ENCODE measurements at places on chromosomes 11 and 22. TPM values are rescaled to one million over a fixed set of nuclear protein-coding genes. Genes with fewer than 3 reads are reported as not detected.

- DNase-seq = no peak
Observed at GRCh38 chr22:23270212-23270733, 90.0 kb downstream of the BCR start.

GRCh38 chr11:119918347-119918746 is 189.3 kb upstream of the NECTIN1 start:
- no peak for DNase-seq

DNA sequence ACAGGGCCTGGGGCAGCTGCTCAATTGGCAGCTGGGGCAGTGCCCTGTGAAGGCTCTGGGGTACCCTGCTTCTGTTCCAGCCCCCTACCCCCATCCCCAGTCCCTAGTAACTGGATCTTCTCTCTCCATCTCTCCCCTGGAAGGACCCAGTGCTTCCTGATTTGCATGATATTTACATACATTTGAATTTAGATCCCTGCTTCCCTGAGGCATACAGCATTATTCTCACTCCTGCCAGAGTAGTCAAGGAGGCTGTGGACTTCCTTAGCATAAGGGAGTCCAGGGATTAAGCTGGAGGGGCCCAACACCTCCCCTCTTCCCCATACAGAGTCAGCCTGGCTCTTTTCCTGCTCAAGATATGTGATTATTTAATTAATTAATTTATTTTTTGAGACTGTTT is 24.7 kb downstream of the TEF start:
- no peak for DNase-seq

GRCh38 chr11:17812091-17812864 is 77.7 kb downstream of the KCNC1 start:
- no peak for DNase-seq

DNA sequence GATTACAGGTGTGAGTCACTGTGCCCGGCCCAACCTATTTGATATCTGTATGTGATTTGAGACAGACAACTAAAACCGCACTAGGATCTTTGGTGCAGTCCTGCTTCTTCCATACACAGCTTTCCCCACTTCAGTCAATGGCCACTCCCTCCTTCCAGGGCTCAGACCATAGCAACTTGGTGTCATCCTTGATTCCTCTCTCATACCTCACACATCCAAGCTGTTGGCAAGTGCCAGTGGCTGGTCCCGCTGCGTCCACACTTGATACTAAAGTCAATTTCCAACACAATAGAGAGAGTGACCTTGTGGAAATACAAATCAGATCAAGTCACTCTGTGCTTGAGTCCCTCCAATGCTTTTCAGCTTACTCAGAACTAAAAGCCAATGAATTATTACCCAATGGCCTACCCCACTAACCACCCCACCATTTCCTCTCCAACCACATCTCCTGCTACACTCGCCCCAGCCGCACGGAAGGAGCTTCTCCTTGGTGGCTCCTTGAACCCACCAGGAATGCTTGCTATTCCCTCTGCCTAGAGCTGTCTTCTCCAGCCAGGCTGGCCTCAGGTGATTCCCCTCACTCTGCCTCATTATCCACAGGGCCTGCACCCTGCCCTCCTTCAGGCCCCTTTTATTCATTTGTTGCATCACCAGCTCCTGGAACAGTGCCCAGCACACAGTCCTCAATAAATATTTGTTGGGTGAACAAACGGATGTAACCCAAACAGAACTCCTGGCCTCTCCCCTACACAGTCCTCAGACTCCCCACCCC is 12.9 kb downstream of the ABTB2 start:
- DNase-seq = no peak

- peak; percentile 35 for DNase-seq
Observed at GRCh38 chr22:30822216-30823014, 127.7 kb downstream of the OSBP2 start.

DNA sequence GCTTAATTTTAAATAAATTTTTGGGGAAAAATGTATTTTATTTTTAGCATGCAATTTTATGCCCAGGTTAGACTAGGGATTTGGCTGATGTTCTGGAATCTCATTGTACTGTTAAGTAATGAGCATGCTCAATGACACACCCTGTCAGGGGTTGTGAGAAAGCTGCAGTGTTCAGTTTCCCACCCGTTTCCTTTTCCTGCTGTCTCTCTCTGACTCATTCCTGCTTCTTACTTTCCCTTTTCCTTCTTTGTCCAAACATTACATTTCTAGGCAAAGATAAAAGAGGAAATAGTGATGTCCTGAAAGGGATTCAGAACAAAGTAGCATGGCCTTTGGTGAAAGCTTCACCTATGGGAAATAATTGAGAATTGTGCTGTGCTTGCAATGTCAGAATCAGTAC is 22.7 kb downstream of the OOSP3 start:
- peak; percentile 94 for DNase-seq

DNA sequence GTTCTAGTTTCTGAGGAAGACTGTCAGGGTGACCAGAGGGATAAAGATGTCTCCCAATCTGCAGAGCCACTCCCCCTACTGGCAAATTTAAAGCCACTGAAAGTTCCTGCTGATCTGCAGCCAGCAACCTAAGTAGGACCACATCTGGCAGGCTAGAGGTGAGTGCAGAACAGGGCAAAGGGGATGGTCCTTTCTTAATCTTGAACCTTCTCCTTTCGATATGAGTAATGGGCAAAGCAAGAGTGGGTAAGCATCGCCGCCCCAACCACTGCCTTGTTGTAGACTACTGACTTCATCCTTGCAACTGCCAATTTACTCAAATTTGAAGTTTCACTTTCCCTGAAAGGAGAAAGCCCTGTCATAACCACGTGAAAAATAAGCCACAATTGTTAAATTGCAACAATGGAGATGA is 30.7 kb downstream of the SCUBE2 start:
- DNase-seq = peak; percentile 7

DNA sequence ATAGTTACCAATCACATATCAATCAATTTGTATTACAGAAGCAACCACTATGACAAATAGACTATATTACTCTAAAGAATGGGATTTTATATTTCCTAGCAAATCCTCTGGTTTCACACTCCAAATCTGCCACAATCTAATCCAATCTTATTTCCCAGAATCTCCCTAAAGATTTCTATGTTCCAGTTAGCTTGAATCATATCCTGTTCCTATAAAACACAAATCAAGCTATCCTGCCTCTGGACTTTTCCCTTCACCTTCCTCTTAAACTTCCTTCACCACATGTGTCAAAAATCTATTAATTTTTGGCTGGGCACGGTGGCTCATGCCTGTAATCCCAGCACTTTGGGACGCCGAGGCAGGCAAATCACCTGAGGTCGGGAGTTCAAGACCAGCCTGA is 50.0 kb downstream of the PIK3C2A start:
- DNase-seq = peak; percentile 63

DNA sequence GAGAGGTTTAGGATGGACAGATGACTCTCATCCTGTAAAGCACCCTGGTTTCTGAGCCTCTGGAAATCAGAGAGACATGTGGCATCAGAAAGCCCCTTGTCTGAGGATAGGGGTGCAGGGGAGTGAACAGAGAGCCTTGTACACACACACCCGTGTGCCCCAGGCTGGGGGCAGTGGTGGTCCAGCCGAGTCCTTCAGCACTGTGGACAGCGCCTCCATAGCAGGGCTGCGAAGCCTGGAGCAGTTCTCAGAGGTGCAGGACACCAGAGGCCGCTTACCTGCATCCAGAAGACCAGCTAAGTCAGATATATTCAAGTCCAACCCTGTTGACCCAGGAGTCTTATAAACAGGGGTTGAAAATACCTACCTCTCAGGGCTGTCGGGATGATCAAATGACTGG is 11.5 kb upstream of the IGSF9B start:
- DNase-seq = no peak

GRCh38 chr11:95661162-95661561 is 128.4 kb downstream of the FAM76B start:
- no peak for DNase-seq

GRCh38 chr11:102268083-102268984 is 49.0 kb upstream of the BIRC3 start:
- peak; percentile 68 for DNase-seq

GRCh38 chr22:45201678-45202332 is 38.1 kb downstream of the NUP50 start:
- DNase-seq = no peak

DNA sequence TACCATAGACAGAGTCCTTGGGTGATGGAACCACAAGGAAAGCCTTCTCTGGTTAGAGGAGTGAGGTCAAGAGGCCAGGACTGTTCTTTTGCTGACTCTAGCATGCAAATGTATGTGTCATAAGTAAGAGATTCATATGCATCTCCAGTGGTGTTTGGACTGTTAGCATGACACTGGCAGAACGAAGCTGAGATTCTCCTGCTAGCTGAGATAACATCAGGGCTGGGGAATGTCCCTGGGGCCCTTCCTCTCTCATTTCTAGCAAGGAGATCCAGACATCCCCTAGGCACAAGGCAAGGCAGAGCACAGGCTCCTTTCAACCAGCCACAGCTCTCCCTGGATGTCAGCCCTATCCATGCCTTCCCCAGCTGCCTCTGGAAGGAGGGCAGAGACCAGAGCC is 711.3 kb downstream of the OPCML start:
- DNase-seq = no peak

DNA sequence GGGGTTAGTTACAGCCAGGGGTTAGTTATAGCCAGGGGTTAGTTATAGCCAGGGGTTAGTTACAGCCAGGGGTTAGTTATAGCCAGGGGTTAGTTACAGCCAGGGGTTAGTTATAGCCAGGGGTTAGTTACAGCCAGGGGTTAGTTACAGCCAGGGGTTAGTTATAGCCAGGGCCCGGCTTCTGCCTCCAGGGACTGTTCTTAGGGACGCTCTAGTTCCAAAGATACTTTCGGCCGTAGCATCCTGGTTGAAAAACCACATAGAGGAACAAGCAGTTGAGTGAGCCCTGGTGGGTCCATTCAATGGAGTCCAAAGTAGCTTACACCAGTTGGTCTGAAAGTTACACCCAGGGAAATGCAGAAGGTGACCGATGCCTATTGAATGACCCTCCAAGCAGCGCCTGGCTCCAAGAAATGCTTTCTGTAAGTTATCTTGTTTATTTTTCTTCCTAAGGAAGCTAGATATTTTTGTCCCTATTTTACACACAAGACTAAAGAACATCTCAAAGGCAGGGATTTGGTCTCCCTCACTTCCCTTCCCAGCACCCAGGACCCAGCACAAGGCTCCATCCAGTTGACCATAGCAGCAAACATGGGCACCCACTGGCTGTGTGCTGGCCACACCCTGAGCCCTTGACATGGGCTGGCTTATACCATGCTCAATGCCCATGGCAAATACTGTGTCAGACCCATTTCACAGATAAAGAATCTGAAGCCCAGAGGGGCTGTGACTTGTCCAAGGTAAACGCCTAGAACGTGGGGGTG is 49.7 kb upstream of the SHISAL1 start:
- no peak for DNase-seq

GRCh38 chr11:62445314-62445740 is 26.5 kb downstream of the SCGB1A1 start:
- peak; percentile 52 for DNase-seq

DNA sequence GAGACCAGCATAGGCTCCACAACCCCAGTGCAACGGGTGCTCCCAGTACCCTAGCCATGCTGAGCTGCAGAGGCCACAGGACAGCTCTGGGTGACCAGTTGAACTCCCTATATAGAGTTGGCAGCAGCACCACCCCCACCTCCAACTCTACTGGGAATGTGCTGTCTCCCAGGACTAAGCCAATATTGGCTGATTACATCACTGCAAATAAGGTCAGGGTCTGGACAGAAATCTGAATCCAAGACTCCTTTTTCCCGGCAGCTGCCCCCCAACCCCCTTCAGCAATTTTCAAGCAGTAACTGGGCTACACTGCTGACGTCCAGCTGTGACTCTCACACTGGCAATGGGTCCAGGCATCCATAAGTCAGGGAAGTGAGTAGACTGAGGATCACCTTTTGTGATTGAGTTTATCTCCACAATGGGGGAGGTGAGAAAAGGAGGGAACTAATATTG is at the start of gene HPX:
HPX (minus strand) TSS at position 82 of the 453 bp plus-strand sequence; CDS start at position 58, 24 bp downstream.
- no peak for DNase-seq

GRCh38 chr11:122156940-122157382 is 40.9 kb upstream of the BLID start:
- DNase-seq = peak; percentile 90

- DNase-seq = no peak
Observed at GRCh38 chr11:119210050-119210449, 3.9 kb downstream of the CBL start.

- no peak for DNase-seq
Observed at GRCh38 chr22:27124351-27124966, 467.1 kb downstream of the MIAT start.

- DNase-seq = no peak
Observed at GRCh38 chr11:78753297-78753696, 178.6 kb upstream of the NARS2 start.

GRCh38 chr11:12430351-12430750 is 53.0 kb downstream of the PARVA start:
- no peak for DNase-seq

DNA sequence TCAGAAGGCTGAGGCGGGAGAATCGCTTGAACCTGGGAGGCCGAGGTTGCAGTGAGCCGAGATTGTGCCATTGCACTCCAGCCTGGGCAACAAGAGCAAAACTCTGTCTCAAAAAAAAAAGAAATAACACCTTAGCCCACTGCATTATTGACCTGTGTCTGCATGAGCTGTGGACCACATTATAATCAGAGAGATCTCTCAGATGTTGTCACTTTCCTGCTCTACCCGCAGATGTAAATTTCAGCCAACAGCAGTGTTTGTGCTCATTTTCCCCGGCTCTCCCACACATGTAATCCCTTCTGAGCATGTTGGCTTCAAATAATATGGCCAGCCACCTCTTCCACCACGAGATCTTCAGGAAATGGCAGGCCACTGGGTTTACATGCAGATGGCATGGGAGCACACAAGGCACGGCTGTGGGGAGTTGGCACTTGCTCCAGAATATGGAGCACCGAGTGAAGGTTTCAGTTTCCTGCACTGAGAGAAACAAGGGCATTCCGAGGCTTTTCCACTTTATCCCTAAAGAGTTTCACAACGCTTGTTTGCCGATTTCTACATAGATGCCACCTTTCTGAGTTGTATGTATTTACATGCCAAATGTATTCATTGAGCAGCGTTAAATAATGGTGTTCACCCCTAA is 19.7 kb downstream of the CDPF1 start:
- no peak for DNase-seq

SMIM38 gene
- total RNA-seq = 0.09 TPM

ENDOD1 gene
- 74.7 TPM for total RNA-seq

KCNJ5 gene
- total RNA-seq = 0.14 TPM

MS4A7 gene
- total RNA-seq = not detected

ANGPTL5 gene
- total RNA-seq = not detected

C11orf97 gene
- total RNA-seq = not detected

GPR83 gene
- not detected for total RNA-seq

KRTAP5-8 gene
- not detected for total RNA-seq
